ENCODE measurements at places on chromosomes 6 and 20.

DNA sequence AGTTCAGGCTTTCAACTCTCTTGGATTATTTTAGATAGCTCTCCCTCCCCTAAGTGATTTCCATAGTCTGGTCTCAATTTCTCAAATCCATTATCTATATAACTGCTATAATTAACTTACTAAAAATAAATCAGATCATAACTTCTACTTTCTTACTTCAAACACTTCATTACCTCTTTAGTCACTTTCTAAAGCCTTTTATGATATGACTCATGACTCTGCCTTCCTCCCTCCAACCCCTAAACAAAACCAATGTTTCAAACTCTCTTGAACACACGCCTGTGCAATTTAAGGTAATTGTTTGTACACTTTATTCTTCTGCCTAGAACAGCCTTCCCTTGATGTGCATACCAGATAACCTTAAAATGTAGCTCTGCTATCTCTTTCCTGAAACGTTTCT lies 100.5 kb downstream of the LMBRD1 start:
- no peak for DNase-seq

DNA sequence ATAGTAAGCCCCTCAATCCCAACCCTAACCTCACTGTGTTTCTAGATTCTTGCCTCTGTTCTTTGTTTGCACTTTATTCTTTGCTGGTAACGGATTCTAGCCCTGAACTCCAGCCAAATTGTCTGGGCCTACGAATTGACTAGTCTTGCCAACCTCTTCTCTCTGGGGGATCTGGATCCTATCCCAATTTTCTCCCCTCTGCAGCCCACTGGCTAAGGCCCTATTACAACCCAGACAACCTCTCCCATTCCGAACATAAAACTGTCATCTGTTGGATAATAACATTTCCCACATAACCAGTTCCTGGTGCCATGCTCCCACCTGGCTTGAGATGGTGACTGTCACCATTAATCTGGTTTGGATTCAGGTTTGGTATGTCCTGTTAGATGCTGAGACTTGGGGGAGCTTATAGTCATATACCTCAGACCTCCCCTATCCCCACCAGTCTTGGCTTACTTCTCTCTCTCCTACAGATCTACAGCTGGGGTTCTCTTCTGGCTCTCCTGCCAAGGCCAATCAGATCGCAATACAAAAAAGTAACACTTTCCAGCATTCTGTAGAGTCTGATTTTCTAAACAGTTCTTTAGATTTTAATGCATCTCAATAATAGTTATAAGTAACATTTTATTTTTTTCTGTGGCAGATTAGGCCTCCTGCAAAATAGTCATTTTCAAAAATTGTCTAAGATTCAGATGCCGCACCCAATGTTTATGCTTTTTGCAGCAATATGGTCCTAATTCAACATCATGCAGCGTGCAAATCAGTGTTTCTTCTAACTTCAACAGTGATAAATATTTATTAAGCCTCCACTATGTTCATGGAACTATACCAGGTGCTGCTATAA lies 29.8 kb upstream of the AHI1 start:
- DNase-seq: no peak

DNA sequence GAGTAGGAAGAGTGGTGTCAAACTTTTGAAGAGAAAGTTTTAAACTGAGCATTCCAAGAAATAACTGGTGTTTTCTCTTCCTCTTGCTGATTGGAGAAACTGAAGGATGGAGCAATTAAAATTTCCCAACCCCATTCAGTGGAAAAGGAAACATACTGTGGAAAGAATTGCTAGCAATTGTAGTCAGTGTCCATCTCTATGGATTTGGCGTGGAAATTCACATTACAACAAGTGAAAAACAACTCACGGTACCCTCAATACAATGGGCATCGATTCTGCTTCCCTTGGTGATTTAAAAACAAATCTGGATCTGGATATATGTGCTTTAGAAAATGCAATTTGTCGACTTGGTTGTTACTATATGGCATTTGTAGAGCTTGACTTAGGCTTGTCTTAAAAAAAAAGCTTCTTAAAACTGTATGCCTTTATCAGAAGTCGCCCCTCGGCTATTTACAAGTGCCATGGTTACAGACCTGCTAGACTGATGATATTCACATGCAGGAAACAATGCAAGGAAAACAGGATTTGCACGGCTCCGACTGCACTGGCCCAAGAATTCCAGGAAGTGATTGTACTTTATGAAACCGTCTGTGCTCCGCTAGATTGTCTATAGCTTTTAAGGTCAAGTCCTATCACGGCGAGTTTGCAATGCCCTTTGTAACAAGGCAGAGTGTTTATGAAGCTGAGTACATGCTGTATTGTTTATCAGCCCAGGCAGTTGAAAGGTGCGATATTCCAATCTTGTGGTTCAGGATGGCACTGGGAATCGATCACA lies 131.7 kb upstream of the PHACTR1 start:
- no peak for DNase-seq

DNA sequence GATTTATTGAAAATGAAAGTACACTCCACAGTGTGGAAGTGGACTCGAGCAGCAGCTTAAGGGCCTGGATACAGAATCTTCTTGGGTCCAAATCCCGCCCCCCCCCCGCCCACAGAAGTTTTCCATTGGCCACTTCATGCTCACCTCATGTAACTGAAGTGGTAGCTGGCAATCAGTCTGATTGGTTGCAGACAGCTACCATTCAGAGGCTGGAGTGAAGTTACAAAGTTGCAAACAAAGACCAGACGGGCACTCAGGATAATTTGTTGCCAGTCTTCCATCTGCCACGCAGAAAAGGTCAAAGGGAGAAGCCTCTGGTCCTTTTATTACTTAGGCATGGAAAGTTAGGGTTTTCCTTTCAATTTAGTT lies 25.8 kb upstream of the FABP7 start:
- DNase-seq: no peak

DNA sequence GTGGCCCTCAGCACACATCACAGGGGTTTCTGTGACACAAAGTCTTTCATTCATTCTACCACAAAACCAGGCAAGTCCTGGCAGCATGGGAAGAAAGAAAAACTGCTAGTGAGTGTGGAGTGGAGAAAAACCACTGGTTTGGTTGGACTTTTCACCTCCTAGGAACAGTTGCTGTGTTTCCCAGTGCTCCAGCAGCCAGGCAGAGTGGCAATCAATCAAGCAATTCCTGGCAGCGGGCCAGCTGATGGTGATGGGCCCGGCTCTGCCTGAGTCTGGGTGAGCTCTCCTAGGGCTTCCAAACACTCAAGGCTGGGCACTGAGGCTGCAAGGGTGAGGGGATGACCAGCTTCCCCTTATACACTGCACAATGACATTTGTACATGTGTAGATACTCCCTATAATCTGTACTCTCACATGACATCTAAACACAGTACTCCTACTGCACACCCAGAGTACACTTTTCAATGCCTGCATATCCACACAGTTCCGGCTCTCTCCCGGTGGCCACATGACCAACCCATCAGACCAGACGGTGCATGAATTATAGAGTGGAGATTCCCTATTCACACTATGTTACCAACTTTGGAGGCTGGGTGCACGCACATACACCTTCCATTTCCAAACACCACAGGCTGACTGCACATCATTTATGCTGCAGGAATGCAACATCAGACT lies 156.6 kb downstream of the UNC5CL start:
- no peak for DNase-seq

Measured in stimulated activated CD8-positive, alpha-beta memory T cell treated with anti-CD3 and anti-CD28 coated beads, Interleukin-4, amount 100 ng/mL, for 1 hour (primary cell).